Stimulated activated CD4-positive, alpha-beta T cell treated with anti-CD3 and anti-CD28 coated beads, Interleukin-4, amount 100 ng/mL, for 1 hour (primary cell): ENCODE measurements at places on chromosomes 6 and 20.

DNA sequence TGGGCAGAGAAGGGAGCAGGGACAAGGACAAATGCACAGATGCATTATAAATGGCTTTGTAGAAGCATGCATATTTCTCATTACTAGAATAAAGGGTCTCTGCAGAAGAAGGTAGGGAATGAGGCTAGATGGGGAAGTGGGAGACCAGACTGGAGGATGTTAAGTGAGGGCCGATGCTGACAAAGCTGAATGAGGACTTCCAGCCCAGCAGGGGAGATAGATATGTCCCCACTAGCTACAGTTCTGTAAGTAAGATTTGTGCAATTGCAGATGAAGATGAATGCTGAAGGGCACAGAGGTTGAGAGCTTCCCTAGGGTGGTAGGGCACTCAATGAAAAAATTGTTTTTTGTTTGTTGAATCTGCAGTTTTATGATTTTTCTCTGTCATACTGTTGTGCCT is 16.9 kb downstream of the ADGRG6 start:
- DNase-seq: no peak

DNA sequence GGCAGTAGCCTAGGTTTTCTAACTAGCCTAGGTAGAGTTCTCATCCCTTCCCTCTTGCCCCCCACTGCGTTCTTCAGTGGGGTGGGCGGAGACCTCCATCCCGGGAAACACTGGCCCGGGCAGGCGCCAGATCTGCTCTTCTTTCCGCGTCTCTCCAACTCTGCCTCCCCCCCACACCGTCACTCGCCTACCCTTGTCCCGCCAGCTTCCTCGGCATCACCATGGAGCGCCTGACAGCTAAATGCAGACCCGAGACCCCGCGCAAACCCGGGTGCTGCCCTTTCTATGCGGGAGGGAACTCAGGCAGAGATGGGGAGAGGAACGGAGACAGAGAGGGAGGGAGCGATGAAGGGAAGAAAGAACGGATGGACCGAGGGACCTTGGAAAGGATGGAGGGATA is 1494.8 kb upstream of the DEFB115 start:
- DNase-seq: no peak

- no peak for DNase-seq
Measured at GRCh38 chr6:11439017-11439420, 98.5 kb upstream of the TMEM170B start.

DNA sequence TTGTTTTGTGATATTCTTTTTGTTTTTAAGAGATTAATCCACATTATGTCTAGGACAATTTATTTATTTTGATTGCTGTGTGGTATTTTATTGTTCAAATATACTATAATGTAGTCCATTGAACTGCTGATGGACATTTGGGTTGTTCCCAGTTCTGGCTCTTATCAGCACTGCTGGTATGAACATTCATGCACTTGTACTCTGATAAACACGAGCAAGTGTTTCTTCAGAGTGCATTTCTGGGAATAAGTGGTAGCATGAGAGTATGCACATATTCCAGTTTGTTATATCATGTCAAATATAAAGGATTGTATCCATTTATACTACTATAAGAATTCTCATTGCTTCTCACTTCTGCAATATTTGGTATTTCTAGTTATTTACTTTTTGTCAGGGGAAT is 7.1 kb downstream of the CALHM6 start:
- DNase-seq: no peak

- no peak for DNase-seq
Measured at GRCh38 chr6:38020593-38020992, 201.1 kb downstream of the ZFAND3 start.

GRCh38 chr6:104862456-104862855 is 2.7 kb upstream of the HACE1 start:
- DNase-seq: no peak

DNA sequence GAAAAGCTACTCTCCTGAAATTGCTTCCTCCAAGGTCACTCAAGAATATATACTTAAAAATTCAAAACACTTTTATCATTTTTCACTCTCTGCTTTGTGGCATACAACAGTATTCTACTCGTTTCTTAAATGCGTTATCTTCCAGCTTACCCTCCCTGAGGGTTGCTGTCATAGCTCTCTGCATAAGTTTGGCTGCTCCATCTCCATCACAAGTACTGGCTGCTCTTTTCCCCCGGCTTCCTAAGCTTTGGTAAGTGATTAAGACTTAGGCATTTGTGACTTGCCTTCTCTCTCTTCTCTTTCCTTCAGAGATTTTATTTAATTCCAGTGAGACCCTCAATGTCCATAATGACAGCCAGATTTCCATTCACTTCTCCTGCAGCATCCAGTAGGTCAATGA is 128.3 kb downstream of the NKAIN2 start:
- DNase-seq: no peak

DNA sequence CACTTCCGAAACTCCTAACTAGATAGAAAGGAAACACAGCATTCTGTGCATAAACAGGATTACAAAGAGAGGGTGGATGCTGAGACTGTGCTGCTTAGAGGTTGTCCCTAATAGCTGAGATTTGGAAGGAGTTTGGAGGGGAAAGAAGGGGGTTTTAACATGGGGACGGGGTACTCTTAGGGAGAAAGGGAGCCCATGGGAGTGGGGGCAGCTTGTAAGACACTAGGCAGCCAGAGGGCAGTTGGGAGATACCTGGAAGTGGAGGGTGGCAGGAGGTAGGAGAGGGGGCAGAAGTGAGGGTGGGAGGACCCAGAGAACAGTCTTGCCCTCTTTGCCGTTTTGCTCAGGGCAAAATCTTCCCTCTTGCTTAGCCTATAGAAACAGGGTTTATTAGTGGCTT is 16.4 kb downstream of the MANBAL start:
- no peak for DNase-seq

DNA sequence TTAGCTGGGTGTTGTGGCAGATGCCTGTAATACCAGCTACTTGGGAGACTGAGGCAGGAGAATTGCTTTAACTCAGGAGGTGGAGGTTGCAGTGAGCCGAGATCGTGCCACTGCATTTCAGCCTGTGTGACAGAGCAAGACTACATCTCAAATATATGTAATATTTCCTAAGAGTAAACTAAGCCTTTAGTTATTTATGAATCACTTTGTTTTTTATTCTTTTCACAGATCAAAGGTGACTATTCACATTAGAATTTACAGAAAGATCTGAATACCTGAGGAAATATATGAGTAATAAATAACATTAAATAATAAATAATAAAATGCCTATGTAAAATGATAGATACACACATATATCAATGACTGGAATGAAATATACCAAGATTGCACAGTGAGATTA is 630.8 kb upstream of the IMPG1 start:
- DNase-seq: no peak

DNA sequence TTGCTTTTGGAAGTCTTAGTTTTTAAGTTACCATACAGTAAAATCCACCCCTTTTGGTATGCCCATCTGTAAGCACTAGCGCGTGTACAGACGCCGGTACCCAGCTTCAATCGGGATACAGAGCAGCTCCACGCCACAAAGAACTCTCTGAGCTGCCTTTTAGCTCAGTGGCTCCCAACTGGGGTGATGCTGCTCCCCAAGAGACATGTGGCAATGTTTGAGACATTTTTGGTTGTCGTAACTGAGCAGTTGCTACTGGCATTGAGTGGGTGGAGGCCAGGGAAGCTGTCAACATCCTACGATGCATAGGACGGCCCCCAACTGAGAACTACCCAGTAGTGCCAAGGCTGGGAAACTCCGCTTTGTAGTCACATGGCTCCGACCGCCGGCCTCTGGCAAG is 73.3 kb downstream of the BMP7 start:
- DNase-seq: no peak

DNA sequence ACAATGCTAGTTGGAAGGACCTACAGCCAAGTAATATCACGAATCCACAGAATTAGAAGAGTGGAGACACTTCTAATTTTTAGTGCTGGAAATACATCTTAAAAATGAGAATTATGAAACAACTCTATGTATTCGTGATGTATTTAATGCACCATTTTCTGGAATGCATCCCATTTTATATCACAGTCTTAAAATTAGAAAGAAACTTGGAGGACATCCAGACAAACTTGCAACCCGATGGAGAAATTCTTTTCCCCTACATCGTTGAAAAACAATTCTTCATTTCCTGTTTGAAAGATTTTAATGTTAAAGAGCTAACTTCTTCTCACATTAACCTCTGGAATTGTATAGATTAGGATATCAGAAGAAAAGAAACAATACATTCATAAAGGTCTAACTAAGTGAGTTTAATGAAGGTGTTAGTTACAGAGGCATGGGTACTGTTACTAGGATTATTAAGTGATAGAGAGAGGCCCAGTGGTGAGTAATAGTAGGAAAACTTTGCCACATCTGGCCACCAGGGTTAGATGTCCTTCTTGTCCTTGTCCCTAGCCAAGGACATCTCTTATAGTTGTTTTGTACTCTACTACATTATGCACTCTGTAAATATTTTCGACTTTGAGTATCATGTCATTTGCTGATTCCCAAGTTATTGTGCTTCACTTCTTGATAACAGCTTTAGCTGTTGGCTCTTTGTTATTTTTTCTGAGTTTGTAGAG is 502.4 kb upstream of the PTCHD4 start:
- DNase-seq: no peak

GRCh38 chr20:38108986-38109541 is 56.0 kb downstream of the TGM2 start:
- DNase-seq: no peak

- DNase-seq: no peak
Measured at GRCh38 chr20:51492167-51493092, 50.1 kb downstream of the NFATC2 start.

DNA sequence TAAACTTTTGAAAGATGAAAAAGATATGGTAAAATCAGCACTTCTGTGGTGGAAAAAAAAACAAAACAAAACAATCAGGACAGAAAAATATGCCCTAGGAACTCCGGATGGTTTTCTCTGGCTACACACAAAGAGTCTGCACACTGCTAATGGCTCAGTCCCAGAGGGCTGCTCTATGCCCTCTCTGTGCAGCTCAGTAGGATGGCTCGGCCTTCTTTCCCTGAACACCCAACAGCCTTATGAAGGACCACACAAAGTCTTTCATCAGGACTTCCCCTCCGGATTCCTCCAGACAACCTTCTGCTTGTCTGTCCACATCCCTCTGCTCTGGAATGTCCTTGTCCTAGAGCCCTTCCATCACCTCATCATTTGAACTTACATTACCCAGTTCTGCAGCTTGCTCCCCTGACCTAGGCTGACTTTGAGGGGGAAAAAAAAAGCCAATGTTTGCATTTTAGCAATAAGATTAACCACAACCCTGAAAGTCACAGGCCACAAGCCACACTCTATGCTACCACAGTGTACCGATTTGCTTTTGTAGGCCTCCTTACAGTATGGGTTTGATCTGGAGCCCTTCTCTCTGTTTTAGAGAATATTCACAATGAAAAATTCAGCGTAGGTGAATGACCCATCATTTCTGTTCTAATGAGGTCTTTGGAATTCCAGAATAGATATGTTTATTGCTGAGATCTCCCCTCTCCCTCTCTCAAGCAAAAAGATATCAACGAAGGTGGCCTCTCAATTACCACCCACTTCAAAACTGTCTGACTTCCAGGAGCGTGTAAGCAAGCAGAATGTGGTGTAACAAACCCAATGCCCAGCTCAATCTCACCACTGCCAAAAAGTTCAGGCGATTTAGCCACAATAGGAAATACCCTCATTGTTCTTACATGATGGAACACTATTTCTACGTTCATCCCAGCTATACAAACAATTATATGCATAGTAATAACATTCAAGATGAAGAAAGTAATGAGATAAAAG is 164.0 kb downstream of the GMDS start:
- no peak for DNase-seq

DNA sequence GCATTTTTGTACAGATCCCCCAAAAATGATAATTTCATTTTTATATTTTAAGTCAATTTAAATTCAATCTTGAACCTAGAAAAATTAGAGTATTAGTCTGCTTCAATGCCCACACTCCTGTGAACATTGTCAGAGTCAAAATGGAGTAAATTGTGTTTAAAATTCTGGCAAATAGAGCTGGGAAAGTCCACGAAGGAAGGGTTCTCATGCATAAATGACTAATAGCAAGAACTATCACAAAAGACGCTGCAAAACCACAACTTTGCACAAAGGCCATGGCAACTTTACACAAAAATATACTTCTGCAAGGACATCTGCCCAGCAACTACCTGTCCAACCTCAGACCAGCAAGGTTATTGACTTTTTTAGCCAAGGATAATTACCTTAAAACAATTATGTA is 203.2 kb upstream of the SMLR1 start:
- no peak for DNase-seq

DNA sequence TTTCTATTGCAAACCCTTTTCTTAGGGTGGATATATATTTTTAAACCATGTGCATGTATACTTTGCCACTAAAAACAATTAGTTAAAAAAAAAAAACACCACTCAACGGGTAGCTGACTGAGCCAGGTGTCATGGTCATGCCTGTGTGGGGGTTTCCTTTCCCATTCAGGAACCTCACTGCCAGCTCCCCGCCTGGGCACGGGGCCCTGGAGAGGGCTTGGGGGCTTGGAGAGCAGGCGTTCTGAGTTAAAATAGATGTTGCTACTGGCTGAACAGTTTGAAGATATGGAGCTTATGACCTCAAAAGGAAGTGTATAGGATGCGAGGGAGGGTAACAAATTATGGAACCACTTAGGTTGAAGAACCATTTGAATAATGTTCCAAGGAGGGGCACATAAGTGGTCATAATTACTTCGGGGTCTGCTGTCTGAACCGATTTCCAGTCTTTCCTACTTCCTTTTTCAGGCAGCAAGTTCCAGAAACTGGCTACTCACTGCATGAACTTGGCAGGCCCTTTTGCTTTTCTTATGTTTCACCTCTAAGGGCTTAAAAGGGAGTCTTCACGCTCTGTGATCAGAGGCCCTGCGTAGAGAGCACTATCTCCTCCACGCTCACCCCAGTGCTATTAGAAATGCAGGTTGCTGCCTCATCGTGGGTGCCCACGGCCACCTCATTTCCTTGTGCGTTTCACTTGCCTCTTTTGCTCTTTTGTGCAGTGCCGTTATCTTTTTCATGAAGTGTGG is 9.9 kb downstream of the STX16 start:
- DNase-seq: peak; percentile 41

- DNase-seq: no peak
Measured at GRCh38 chr6:81561731-81562130, 190.8 kb downstream of the TENT5A start.

- no peak for DNase-seq
Measured at GRCh38 chr6:158086504-158087223, 81.4 kb downstream of the SERAC1 start.

- DNase-seq: no peak
Measured at GRCh38 chr6:79984261-79984660, 20.2 kb upstream of the TTK start.

DNA sequence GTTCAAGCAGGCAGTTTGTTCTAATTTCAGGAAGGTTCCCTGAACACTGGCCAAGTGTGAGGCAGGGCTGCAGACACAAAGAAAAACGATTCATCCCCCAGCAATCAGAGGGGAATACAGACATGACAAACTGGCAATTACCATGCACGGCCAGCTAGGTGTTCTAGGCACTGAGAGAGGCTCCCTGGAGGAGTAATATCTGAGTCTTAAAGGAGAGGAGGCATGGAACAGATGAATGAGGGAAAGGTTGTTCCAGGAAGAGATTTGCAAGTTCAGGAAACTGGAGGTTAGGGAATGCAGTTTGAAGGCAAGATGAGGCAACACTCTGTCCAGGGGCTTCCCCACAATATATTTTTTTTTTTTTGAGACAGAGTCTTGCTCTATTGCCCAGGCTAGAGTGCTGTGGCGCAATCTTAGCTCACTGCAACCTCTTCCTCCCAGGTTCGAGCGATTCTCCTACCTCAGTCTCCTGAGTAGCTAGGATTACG is 11.1 kb downstream of the RRAGD start:
- DNase-seq: no peak
